ACHN (cell line): ENCODE measurements at places on chromosomes 7 and 10.

DNA sequence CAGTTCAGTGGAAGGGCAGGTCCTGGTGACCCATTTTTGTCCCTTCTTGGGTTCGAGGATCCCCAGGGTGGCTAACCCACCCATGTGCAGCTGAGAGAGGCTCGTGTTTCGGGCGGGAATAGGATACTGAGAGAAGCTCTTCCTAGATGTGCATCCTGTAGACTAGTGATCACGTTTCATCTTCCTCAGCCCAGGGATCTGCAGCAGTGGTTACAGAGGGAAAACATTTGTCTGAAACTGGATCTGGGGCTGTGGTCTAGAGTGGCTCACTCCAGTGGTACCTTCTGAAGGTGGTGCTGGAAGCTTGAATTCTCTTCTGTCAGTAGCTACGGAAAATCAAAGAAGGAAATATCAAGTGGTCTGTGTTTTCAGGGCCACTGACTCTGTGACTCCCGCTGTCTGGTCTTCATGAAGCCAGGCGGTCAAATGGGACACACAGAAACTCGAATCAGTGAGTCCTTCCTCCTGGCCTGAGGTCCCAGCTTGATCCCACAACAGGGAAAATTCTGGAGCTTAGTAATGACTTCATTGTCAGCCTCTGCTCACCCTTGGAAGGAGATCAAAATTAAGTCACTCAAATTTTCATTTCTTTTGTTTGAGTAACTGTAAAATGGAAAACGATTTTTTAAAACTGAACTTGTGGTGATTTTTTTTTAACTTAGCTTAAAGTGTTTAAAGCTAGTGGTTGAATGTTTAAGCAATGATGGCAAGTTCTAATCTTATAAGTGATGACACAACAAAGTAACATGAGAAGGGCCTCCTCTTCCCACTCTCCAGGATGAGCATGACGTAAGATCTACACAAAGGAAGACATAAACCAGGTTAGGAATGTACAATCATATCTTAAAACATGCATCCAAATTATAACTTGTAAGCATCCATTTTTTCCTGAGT is 469.3 kb upstream of the KLF6 start:
- no peak for DNase-seq

DNA sequence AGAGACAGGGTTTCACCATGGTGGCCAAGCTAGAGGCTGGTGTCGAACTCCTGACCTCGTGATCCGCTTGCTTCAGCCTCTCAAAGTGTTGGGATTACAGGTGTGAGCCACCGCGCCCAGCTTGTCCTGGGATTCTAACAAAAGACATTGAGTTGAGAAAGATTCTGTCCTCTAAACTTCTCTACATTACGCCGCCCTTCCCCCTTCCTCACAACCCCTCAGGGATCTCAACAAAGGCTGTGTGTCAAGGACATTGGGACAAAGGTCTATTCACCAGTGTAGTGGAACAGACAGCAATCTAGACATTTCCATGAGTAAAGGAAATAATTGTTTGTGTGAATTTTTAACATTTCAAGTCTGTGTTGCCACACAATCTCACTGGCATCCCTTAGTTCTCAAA is 68.8 kb upstream of the KIF5B start:
- DNase-seq, result no peak

DNA sequence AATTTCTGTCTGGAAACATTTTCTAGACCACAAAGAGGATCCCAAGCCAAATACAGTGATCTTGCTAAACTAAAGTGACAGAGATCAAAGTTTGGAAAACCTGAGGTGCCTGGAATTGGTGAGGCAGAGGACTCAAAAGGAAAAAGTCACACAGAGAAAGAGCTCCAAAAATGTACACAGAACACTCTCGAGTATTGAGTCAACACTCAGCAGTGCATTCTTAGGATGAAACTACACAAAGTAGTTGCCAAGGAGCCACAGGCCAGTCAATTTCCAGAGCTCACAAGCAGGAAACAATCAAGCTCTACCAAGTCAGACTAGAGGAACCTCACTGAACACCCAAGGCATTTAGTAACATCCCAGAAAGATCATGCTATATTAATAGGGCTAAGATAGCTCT is 61.3 kb downstream of the MICU1 start:
- no peak for DNase-seq

DNA sequence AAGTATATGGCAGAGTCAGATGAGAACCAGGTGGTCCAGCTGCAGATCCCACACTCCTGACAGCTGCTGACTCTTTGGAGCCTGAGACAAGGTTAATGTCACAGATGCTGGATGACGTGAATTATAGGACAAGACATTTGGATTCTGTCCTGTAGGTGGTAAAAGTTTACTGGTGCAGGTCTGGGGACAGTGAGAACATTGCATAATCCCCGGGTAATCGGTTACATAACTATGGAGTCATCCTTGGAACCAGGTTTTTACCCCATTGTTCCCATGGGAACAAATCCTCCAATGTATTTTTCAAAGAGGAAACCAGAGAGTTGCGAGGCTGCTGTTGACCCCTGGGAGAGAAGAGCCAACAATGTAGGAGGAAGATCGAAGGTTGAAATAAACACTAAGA is 27.5 kb upstream of the ZCCHC24 start:
- DNase-seq, result no peak

GRCh38 chr10:73646598-73647041 is 5.3 kb upstream of the MYOZ1 start:
- no peak for DNase-seq

DNA sequence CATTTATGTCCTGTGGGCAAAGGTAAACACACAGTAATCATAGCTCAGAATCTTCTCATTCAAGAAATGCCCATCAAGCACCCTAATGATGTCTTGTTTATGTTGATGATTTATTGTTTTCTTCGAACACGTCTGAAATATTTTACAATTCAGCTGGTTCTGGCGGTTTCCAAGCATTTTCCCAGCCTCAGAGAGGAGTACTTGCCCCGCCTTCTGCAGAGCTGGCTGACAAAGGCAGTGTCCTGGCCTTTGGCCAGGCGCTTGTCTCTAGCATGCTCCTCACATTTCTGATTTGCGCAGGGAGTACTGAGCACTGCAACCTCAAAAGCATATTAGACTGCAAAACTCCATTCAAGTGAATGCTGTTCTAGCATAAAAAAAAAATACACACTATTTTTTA is 314.2 kb upstream of the GNAI1 start:
- DNase-seq, result no peak

GRCh38 chr10:1293636-1294435 is 237.7 kb downstream of the WDR37 start:
- DNase-seq, result no peak

- no peak for DNase-seq
Measured at GRCh38 chr7:50335795-50336754, 31.6 kb downstream of the IKZF1 start.
